ENCODE measurements at places on chromosomes 13 and 19.
A peak's percentile ranks its signal among the peaks of the same experiment; 100 is the strongest.

DNA sequence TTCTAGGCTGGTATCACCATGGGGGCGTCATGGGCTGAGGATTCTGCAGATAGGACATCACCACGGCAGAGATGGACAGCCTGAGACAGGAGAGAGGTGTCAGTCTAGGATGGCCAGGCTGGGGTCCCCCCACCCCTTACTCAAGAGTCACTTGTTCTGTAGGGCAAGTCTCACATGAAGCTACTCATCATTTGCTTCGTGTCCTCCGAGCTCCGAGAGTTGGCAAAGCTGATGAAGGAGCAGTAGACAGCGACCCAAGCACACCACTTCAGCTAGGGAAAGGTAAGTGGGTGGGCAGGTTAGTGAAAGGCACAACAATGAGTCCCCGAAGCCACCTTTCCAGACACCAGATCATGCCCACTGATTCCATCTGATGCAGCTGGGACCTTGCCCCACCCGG lies 1.7 kb downstream of the WDR83 start:
- DNase-seq: no peak

DNA sequence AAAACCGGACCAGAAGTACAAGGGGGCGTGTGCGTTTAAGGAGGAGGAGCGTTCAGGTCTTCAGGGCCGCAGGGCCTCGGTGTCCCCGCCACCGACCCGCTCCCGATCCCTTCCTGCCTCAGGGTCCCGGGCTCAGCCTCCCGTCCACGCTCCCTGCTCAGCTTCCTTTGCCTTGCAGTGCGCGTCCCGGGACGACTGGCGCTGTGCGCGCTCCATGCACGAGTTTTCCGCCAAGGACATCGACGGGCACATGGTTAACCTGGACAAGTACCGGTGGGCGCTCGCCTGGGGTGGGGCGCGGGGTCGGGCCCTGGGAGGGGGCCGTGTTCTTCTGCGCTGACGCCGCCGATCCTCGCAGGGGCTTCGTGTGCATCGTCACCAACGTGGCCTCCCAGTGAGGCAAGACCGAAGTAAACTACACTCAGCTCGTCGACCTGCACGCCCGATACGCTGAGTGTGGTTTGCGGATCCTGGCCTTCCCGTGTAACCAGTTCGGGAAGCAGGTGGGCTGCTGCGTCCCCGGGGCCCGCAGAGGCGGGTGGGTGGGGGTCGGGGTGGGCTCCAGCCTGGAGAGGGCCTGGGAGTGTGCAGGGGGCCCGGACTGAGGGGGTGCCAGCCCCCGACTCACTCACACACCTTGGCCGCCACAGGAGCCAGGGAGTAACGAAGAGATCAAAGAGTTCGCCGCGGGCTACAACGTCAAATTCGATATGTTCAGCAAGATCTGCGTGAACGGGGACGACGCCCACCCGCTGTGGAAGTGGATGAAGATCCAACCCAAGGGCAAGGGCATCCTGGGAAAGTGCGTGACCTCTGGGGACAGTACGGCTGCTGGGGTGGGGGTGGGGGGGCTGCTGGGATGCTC lies 1.4 kb downstream of the GPX4 start:
- no peak for DNase-seq

DNA sequence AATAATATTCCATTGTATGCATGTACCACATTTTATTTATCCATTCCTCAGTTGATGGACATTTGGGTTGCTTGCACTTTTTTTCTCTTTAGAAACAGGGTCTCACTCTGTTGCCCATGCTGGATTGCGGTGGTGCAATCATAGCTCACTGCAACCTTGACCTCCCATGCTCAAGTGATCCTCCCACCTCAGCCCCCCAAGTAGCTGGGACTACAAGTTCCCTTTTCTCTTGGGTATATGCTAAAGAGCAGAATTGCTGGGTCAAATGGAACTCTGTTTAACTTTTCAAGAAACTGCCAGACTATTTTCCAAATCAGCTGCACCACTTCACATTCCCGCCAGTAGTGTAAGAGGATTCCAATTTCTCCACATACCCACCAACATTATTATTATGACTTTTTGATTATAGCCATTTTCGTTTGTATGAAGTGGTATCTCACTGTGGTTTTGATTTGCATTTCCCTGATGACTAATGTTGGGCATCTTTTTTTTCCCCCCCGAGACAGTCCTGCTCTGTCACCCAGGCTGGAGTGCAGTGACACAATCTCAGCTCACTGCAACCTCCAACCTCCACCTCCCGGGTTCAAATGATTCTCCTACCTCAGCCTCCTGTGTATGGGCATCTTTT lies 7.6 kb upstream of the IPO5 start:
- no peak for DNase-seq

DNA sequence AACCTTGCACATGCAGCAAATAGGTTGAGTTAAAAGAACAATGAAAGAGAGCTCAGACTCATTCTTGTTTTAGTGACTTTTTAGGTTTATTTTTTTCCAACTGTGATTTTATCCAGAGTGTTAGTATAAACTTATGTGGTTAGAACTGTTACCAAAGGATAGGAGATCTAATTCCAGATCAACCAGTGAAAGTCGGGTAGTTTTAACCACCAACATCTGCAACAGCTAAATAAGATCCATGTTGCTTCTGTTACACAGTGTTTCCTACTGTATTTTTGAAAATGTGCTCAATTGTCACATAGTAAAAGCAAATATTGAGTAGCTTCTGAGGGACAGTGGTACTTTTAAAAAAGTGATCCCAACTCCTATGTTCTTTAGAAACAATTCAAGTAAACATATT lies 53.9 kb upstream of the ARGLU1 start:
- no peak for DNase-seq

DNA sequence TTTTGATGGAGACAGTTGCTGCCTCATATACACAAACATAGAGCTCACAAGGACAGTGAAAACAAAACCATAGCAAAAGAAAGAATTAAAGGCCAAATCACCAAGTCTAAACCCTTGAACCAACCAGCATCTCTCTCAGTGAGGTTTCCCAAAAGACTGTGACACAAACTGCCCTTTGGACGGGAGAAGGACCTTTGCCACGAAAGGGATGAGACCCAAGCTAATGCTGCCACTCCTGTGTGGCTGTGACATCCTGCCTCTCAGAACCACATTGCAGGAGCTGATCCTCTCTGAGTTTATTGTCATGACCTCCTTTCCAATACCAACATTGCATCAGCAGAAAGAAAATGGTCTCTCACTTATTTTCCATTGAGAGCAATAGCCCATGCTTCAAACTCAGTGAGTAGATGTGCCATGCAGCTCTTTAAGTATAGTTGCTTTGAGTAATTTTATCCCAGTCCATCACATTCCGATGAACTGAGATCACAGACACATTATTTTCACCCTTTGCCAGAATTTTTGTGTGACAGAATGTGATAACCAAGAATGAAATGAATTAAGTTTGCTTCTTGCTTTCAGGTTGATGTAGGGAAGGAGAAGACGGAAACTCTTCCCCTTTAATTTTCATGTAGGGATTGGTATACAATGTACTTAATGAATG lies 133.5 kb upstream of the IRS2 start:
- DNase-seq: no peak

GRCh38 chr19:45439569-45440258 lies 16.0 kb upstream of the ERCC1 start:
- peak; percentile 74 for DNase-seq

- no peak for DNase-seq
Observed at GRCh38 chr13:109113427-109113826, 484.0 kb downstream of the MYO16 start.

GRCh38 chr13:29165840-29166239 lies 345.7 kb downstream of the MTUS2 start:
- DNase-seq: peak; percentile 17

DNA sequence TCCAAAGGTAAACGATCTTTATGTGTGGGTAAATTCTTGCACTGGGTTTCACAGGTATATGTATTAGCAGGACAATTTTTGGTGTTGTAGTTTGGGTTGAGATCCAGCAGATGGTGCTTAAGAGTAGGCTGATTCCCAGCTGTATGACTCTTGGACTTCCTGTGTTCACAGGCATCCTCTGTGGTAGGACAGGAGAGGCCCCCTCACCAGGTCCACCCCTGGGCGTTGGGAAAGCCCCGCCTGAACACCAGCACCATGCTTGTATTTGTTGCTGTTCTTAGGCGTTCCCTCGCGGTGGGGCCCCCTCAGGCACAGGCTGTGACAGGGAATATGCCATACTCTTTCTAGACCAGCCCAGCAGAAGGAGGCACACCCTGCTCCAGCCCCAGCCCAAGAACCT lies 49.5 kb upstream of the PCDH17 start:
- DNase-seq: no peak

DNA sequence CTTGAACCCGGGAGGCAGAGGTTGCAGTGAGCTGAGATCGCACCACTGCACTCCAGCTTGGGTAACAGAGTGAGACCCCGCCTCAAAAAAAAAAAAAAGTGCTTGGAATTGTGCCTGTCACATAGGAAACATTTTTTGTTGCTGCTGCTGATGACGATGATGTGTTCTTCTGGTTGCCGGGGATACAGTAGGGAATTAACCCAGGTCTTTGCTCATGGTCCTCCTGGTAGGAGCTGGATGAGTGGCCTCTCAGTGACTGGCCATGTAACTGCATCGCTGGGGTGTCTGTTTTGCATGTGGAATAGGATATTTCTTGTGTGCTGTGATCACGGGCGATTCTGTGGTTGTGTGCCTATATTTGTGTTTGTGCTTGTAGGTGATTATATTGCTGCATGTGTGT lies 4.7 kb upstream of the CNFN start:
- DNase-seq: no peak

GRCh38 chr19:17332677-17333581 lies 1.7 kb downstream of the ANO8 start:
- peak; percentile 59 for DNase-seq

DNA sequence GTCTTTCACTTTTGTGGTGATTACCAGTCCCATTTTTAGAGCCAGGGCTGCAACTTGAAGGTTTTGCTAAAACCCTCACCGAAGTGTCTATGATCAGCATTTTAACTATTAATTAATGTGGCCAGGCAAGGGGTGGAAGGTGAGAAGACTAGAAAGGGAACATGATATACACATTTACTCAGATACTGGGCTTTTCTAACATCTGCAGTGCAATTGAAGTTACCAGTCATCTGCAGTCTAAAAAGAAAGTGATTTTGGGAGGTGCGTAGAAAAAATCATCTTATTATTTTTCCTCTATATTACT lies 481 bp downstream of the ALOX5AP start:
- DNase-seq: no peak

All from inflammatory macrophage (primary cell).